ENCODE measurements at places on chromosomes 12 and 14.

GRCh38 chr12:27595231-27595642 lies 71.2 kb downstream of the PPFIBP1 start:
- DNase-seq, result no peak

DNA sequence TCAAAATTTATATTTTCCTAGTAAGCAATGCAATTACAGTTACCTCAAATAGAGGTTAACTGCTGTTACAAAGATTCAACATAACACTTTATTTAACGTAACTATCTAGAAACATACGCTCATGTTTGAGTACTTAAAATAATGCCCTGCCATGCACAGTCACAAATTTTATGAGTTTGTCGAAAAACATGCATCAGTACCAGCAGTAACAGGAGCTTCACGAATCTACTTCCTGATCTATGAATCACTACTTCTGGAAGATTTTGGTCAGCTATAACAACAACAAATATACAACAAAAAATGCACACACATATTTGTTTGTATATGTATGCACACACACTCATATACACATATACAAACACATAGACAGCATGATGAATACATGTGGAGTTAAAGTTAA lies 881.8 kb downstream of the FSCB start:
- DNase-seq, result no peak

DNA sequence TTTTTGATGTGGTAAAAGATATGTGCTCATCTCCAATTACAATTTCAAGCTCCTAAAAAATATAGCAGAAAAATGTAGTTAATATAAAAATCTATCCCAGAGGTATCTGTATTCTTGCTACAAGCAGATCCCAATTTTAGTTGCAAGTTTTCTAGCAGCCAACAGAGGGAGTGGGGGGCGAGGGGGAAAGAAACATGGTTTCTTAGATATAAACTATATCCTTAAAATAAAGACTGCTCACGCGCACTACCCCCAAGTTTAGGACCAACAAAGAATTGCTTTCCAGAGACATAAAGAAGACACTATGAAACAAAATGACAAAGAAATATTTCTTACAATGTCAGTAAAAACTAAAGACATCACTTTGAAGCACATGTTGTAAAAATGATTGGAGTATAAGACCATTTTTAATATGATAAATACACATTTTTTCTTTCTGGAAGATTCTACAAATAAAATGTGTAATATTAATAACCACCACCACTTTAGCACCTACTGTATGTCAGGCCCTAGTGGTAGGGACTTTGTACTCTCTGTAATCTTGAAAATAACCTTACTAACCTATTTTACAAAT lies 5.4 kb downstream of the MAGOHB start:
- DNase-seq, result peak; percentile 2

GRCh38 chr12:77850129-77850528 lies 19.4 kb downstream of the NAV3 start:
- DNase-seq, result no peak

DNA sequence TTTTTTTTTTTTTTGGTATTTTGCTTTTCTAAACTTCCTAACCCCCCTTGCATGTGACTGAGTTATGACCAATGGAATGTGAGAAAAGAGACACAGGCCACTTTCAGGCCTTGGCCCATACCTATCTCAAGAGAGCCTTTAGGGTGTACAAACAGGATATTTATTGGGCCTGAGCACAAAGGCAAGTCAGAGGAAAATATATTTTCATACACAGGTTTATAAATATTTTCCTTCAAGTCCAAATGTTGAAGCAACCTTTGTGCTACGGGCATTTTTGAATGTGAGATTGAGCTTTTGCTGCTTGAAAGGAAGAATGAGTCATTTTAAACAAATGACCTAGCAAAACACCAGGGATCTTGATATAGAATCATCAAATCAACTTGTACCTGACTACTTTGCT lies 228.6 kb upstream of the E2F7 start:
- no peak for DNase-seq

DNA sequence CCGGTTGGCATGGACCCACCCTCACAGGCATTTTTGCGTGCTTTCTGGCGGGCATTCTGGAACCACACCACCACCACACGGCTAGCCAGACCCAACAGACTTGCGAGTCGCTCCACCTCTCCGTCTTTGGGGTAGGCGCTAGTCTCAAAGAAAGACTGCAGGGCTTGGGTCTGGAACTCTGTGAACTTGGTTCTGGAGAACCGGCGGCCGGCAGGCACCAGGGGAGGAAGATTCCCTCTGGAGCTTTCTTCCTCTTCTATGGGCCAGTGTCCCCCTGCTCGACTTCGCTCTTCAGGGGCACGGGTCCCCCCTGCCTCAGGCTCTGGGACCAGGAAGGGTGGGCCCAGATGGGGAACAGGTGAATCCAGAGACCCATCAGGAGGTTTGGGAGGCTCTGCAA lies 26.6 kb downstream of the ZFHX2 start:
- no peak for DNase-seq

DNA sequence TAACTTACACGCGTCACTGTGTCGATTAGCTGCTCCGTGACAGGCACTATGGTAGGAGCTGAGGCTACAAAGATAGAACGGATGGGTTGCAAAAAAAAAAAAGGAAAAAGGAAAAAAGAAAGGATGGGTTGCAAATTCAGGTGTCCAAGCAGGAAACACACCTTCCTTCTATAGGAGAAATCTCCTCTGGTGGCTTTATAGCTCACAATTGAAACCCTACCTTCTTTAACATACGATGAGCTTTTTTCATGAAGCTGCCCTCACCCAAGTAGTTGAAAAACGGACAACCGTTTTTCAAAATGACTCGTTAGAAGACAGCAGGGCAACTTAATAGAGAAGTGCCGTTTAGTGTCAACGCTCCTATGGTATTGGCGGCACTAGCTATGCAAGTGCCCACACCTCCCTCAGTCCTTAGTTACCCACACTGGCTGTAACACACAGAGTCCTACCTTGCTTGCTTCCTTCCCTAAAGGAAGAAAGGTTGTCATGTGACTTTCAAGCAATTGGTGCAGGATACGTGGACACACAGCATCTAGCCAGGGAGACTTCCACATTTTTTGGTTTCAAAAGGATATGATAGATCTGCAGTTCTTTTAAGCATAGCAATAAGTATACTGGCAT lies 682 bp upstream of the TRIP11 start:
- DNase-seq, result peak; percentile 51

DNA sequence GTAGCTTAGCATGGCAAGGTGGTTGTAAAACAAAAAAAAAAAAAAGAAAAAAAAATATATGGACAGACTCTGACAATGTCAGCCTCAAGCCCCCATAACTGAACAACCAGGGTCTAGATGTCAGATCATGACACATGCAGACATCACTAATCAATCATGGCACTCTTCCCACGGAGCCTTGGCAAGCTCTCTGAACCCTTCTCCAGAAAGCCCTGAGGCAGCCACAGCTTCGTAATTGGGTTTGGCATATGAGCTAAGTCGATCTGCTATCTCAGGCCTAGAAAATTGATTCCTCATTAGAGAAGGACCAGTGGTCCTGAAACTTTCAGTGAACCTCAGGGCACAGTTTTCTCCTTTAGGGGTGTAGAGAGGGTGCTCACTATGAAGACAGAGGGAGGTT lies 112.2 kb downstream of the GPR135 start:
- DNase-seq, result no peak

DNA sequence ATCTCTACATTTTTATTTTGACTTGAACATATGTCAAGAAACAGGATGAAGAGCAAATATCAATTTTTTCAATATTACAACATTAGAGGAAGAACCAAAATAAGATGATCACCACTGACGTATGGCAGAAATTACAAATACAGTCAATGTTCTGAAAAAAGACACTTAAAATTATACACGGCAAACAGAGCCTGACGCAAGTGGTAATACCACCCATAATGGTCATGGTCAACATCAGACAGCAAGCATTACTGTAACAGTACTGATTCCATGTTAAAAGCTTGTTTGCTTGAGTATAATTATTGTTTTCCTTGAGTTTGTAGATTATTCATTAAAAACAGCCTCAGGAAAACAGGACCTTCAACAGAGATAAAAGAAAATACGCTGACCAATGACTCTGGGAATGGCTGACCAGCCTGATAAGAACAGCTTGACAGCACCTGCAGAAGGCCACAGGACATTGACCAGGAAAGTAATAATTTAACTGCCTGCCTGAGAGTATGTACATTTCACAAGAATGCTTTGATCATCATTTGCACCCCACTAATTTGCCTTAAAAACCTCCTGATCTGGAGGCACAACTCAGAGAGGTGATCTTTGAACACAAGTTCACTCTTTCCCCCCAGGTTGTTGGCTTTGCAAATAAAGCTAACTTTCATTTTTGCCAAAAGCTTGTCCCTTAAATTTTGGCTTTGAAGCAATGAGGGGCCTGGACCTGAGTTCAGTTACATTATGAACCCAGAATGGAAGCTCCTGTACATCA lies 187.3 kb downstream of the IPO8 start:
- DNase-seq, result no peak

DNA sequence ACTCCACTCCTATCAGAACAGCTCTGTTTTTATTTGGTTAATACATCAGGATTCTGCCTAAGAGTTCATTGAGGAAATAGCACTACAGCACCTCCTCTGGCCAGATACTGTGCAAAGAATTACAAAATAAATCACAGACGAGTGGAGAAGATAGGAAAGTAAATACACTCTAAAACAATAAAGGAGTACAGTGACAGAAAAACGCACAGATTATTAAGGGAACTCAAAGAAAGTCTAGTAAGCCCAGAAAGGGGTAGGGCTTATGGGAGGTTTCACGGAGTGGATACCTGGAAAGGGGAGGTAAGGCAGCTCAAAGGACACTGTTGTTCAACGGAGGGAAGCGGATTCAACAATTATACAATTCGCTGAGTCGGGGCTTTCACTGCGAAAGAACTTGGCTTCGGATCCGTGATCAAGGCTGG lies 5.5 kb downstream of the OR10AD1 start:
- DNase-seq, result peak; percentile 60

DNA sequence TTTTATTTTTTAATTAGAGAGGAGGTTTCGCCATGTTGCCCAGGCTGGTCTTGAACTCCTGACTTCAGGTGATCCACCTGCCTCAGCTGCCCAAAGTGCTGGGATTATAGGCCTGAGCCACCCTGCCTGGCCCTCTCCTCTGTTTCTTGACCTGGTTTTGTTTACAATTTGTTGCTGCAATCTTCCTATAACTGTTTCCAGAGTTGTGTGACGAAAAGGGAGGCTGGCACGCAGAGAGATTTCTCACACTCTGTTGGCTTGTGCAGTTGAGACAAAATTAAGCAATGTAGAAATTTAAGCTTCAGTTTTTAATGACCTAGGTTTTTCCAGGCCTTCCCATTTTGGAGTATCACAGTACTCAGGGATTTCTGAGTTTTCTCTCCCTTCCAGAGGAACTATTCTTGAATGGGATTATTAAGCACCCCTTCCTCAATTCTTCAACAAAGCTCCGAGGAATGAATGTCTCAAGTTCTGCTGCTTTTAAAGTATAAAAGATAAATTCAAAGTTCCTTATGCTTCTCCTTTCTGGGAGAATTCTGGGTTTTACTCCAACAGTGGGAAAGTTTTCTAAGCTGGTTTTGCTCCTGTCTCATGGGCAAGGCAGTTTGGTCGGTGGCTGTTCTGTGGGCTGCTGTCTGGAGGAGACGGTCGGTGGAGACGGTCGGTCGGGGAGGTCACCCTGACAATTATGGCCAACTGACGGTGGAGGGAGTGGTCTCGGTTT lies 20.4 kb upstream of the FOS start:
- no peak for DNase-seq

DNA sequence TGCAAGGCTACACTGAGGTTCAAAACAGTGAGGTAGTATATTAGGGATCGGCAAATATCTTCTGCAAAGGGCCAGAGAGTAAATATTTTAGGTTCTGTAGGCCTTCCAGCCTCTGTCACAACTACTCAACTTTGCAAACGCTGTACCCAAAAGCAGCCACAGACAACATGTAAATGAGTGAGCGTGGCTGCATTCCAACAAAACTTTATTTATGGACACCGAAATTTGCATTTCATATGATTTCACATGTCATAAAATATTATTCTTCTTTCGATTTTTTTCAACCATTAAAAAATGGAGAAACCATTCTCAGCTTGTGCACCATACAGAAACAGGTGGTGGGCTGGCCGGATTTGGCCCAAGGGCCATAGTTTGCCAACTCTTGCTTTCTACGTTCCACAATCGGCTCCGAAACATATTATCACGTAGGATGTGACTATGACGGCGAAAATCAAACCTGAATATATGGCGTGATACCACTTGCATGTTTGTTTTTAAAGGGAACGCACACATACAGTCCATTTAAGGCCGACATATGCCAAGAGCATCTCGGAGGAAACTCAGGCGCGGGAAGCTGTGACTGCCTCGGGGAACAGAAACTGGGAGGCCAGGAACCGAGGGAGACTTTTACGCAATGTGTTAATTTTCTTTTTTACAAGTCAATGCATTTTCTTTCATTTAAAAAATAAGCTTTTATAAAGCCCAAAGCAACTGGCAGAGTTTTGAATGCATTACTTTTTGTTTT lies 7.1 kb downstream of the NCOR2 start:
- DNase-seq, result no peak

DNA sequence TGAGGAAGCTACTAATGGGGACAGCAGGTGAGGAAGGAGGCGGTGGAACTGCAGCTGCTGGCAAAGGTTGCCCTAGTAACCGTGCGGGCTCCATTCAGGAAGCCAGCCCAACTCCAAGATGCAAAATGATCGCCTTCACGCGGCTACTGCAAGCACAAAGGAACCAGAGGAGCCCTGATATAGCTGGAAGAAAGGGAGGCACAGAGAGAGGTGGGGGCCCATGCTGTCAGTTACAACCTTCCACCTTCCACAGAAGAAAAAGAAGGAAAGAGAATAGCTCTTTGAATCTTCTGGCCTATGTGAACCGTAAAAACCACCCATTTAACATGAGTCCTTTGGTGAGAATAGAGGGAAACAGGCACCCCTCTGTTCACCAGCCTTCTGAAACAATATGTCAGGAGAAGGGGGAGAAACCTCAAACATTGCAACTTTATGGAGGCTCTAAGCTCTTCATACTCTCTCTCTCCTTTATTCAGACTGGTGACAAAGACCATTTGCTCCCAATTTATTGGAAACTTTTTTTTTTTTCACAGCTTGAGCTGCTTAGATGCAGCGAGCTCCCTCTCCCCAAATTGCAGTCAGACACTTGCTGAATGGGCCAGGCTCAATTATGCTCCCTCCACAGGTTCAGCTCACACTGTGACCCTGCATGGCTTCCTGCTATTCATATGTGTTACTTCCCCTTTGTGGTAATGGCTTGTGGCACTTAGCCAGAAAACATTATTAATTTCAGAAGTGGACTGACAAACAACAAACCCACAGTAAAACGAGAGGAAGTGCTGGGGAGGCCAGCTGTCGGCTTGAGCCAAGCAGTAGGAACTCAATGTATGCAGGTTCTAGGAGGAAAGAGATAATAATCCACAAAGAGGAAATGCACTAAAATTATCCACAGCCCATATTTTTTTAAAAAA lies 6.2 kb downstream of the DUSP6 start:
- DNase-seq, result peak; percentile 99

GRCh38 chr14:55838529-55839052 lies 258.6 kb downstream of the KTN1 start:
- no peak for DNase-seq

GRCh38 chr14:63735720-63736119 lies 7.9 kb upstream of the SGPP1 start:
- DNase-seq, result no peak

GRCh38 chr14:102848830-102849525 lies 71.7 kb downstream of the TRAF3 start:
- no peak for DNase-seq

All from Kasumi-1 (cell line).